Aorta (tissue), 5 donors: ENCODE measurements at places on chromosomes 3 and 15. TPM values are rescaled to one million over a fixed set of nuclear protein-coding genes. Genes with fewer than 3 reads are reported as not detected.

Gene CLDN16
- total RNA-seq: not detected

DNA sequence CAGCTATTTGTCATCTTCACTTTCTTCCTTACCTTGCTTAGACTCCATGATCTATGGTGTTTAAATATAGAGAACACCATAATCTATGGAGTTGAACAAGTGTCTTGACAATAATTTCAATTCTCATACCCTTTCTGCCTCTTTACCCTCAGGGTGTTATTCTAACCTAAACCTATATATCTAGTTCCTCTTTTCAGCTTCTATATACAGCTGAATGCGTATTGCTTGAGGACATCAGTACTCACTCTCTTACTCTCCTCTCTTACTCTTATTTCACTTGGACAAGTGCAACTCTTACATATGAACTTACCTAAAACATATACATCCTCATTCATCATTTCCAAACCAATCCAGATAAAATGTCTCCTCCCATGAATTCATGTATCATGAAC, 187.1 kb downstream of the RAP2B start:
- no peaks in the 10 kb centered on the region for H3K36me3 ChIP-seq
- no peak overlapping the region for H3K27ac ChIP-seq
- no peak for DNase-seq
- H3K4me3 ChIP-seq: no peak overlapping the region
- H3K4me1 ChIP-seq: no peaks in the 10 kb centered on the region

DNA sequence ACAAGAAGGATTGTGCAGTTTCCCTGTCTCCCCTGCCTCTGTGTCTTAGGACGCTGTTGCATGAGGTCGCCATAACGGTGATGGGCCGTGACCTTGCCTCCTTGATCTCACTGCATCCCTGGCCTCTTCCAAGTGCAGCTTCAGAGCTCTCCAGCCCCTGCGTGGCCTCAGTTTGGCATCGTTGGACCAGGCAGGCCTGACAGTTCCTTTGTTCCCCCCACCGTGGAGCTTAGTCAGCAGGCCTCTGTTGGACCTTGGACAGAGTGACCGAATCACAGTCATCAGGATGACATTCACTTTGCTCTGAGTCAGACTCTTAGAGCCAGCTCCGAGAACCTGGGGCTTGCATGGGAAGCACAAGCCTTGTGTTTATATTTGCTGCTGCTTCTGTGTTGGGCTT, 139.4 kb downstream of the OPA1 start:
- H3K27ac ChIP-seq: no peak overlapping the region
- no peaks in the 10 kb centered on the region for H3K36me3 ChIP-seq
- no peaks in the 10 kb centered on the region for H3K27me3 ChIP-seq
- DNase-seq: no peak

DNA sequence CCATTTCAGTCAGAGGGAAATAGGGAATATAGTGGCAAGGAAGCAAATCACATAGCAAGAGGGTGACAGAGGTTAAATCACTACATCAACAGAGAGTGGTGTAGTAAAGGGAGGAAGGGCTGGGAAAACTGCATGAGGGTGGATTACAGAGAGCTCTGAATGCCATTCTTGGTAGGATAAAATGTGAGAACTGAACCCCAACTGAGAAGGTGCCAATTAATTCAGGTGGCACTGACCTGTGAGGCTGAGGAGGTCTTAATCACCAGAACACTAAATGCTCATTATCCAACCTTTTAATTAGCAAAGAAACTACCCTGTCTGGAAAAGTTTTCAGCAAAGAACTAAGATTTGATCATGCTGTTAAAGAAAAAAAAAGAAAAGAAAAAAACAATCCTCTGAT, 202.7 kb downstream of the LRRN1 start:
- no peak overlapping the region for H3K27ac ChIP-seq
- no peak overlapping the region for H3K4me3 ChIP-seq
- H3K36me3 ChIP-seq: no peaks in the 10 kb centered on the region
- H3K27me3 ChIP-seq: no peaks in the 10 kb centered on the region

GRCh38 chr3:51662456-51662855, 8.6 kb upstream of the TEX264 start:
- H3K4me3 ChIP-seq: no peak overlapping the region
- H3K36me3 ChIP-seq: peaks cover 7% of the 10 kb centered on the region
- H3K27ac ChIP-seq: no peak overlapping the region

DNA sequence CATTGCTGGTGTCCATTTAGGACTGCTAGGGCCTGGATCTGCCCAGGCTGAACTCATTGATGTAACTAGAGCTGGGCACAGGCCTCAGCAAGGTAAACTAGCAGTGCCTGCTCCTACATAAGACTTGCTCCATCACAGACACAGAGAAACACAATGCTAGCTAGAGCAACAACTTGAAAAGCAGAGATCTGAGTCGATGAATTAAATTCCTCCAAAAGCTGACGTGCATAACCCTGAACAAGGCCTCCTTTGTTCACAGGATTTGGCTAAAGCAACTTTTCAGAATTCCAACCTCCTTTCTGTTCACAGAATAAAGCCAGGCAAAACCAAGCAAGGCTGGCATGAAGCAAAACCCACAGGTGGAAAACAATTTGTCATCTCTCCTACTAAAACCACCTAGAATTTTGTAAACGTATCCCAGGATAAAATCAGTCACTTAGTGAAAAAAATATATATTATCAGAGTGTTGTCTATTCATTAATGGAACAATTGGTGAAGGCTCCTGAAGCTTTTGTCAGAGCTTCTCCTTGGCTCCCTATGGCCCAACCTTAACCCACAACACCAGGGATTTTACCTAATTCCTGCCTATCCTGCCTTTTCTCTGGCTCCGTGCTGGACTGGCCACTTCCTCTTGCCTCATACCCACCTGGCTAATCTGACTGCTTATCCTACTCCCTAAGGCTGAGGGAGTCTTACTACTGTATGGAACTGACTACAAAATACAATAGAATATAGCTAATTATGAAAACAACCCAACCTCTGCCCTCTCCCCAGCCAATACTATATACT, 39.9 kb downstream of the PLCH1 start:
- no peak for DNase-seq
- H3K4me1 ChIP-seq: no peaks in the 10 kb centered on the region
- no peaks in the 10 kb centered on the region for H3K36me3 ChIP-seq
- no peaks in the 10 kb centered on the region for H3K27me3 ChIP-seq
- H3K27ac ChIP-seq: no peak overlapping the region
- H3K4me3 ChIP-seq: no peak overlapping the region
